ENCODE measurements at places on chromosomes 1 and 21.

DNA sequence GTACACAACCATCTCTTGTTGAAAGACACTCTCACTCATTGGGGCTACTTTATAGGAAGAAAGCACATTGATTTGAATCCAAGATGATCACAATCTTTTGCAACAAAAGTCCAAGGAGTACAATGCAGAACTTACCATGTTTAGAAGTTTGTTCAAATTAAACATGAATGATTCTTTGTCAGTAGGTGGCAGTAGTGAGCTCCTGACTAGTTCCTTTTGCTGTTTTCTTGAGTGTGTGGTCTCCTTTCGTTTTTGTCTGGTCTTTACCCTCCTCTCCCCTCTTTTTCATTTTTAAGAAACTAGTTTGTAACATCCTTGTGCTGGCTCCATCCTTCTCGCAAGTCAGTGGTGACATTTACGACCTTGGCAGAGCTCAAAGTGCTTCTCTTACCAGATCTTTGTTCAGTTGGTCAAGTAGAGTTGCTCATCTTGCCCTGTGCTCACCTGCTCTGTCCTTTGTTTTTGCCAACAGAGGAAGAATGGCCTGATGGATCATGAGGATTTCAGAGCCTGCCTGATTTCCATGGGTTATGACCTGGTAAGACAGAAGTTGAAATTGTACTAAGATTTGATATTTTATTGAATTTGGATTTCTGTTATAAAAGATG, 35.7 kb upstream of the MTR start:
- peak; percentile 49 for DNase-seq

GRCh38 chr1:11929849-11930248, 3.6 kb upstream of the KIAA2013 start:
- peak; percentile 59 for DNase-seq

- DNase-seq, result peak; percentile 72
These were observed 35.5 kb downstream of the RCAN1 start for GRCh38 chr21:34579411-34579810.

DNA sequence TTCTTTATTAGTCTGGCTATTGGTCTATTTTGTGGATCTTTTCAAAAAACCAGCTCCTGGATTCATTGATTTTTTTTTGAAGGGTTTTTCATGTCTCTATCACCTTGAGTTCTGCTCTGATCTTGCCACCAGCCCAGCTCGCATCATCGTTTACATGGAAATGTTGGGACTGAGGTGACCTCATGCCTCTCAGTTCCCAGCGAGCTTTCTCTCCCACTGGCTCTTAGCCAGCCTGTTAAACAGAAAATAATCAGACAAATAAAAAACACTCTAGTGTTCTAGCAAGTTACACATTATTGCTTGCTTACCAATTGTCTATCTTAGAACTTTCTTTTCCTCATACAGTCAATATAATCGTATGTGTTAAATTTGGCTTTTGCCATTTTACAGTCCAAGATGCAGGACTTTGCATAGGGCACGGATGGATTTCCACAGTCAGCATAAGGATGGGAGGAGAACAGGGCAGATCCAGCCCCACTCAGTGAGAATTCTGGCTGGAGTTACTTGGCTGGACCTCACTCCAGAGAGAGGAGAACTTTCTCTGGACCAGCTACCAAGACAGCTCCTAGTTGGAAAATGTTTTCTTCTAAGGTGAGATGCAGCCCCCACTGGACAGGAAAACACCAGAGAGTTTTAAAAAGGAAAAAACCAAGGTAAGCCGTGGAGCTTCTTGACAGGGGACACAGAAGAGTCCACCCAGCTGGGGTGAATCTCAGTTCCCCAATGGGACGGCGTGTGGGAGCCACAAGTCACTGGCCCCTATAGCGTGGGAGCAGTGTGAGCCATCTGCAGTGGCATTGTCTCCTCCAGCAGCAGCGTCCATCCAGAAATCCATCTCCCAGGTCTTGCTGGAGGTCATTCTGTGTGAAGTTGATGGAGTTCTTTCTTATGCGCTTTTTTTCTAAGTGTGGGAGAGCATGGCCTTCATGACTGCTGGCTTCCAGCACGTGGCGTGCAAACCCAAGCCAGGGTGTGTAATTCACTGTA, 17.6 kb downstream of the PGBD2 start:
- no peak for DNase-seq

- peak; percentile 73 for DNase-seq
These were observed 61.2 kb downstream of the TOR1AIP2 start for GRCh38 chr1:179816196-179816960.

- no peak for DNase-seq
These were observed 6.9 kb downstream of the EPS15 start for GRCh38 chr1:51512120-51512519.

GRCh38 chr1:210535761-210536160, 207.1 kb downstream of the HHAT start:
- no peak for DNase-seq

All from kidney tubule cell (primary cell).